ENCODE measurements at places on chromosomes 6 and 20.
A peak's percentile ranks its signal among the peaks of the same experiment; 100 is the strongest.

DNA sequence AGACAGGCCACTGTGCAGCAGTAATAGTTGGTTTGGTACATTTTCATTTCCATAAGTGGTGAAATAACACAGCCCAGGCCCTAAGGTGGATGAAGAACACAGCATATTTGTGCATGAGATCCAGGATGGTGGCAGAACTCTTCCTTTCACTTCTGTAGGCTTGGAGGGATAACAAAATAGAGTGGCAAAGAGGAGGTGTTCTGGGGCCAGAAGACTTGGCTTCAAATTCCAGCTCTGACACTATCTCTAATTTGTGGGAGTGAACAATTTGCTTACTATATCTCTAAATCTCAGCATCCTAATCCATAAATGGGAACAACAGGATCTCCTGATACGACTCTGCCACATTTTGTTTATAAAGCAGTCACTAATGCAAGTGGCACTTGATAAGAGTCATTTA lies 111.7 kb upstream of the FAM184A start:
- no peak for DNase-seq

GRCh38 chr6:38378801-38379200 lies 260.9 kb downstream of the BTBD9 start:
- no peak for DNase-seq

- no peak for DNase-seq
These were observed 12.2 kb upstream of the KCNK15 start for GRCh38 chr20:44733341-44734069.

GRCh38 chr6:36954262-36954931 lies at the start of gene PI16:
Gene PI16, plus strand, starts transcription at chr6:36954738. Its CDS starts 23 bp downstream, at chr6:36954761.
- DNase-seq, result no peak

- no peak for DNase-seq
These were observed 35.0 kb downstream of the LMBRD1 start for GRCh38 chr6:69761853-69762252.

DNA sequence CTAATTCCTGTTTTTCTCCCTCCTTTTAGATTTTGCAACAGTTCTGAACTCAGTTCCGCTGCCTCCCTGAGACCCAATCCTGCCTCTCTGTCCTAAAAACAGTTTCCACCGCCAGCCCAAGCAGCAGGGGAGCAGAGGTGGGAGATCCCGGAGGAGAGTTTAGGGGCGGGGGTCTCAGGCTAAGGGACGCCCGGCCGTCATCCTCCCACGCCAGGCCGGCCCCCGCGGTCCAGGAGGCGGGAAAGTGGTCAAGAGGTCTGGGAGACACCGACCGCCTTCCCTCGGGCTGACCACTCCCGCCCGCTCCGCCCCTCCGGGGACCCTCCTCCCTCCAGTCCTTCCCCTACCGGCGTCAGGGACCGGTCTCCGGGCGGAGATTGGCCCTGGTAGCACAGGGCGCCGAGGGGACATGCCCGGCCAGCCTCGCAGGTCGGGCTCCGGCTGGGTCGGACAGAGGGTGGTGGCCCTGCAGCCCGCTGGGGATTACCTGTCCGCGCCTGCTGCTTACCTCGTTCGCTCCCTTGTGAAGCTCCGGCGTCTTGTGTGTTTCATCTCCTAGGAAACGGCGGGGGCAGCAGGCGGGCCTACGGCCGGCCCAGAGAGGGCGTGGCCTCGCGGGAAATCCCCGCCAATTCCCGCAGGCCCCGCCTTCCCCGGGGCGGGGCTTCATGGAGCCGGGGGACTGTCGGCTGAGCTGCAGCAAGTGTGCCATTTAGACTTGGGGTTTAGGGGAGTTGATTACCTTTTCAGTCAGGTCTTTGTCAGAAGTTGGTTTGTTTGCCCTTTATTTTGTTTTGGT lies at the start of gene MAK:
Gene MAK (minus strand): TSS at position 545 of the 799 bp plus-strand sequence. CDS start 7,891 bp downstream, outside the sequence.
- peak; percentile 47 for DNase-seq

GRCh38 chr6:23499549-23499948 lies 626.5 kb upstream of the NRSN1 start:
- no peak for DNase-seq

DNA sequence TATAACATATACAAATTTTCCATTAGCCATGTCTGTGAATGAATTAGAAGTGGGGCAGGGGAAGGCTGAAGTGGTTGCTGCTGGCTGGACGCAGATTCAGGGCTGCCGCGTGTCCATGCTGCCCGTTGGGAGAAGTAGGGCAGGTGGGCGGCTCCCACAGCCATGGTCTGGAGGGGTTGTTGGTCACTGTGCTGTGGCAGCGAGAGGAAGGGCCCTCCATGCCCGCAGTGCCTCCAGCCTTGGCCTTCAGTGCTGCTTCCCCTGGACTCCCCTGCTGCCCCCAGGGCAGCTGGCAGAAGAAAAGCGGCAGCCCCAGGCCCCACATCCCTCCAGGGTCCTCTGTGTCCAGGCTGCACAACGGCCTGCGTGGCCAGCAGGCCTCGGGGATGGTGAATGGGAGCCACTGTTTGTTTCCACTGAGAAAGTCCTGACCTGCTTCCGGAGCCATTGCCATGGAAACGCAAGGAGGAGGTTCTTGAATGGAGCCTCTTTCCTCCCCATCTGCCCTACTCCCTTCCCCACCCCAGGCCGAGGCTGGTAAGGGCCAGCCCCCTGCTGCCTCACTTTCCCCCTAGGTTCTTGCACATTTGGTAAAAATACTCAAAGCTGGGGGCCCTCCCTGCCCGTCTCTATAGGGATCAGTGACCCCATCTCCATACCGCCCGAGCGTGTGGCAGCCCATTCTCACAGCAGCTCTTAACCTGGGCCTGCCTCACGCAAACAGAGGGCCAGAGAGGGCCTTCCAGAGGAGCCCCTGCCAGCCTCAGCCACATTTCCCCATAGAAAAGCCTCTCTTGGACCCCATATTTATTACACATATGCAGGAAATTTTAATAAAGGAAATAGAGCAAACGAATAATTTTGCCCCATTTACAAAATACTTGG lies 113.3 kb downstream of the SASH1 start:
- DNase-seq, result no peak

DNA sequence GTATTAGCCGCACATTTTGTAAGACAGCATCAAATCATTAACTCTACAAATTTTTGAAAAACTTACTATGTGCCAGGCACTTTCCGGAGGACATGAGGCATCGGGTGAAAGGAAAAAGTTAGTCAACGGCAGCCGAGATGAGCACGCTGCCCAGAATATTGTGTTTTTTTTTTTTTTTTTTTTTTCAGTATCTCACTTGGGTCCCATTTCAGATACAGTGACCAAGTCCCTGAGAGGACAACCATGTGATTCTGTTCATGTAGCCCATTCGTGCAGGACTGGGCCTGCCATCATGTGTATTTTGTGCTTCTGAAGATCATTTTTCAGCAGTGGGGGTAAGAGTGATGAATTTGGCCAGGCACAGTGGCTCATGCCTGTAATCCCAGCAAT lies 1.3 kb downstream of the SLA2 start:
- no peak for DNase-seq

DNA sequence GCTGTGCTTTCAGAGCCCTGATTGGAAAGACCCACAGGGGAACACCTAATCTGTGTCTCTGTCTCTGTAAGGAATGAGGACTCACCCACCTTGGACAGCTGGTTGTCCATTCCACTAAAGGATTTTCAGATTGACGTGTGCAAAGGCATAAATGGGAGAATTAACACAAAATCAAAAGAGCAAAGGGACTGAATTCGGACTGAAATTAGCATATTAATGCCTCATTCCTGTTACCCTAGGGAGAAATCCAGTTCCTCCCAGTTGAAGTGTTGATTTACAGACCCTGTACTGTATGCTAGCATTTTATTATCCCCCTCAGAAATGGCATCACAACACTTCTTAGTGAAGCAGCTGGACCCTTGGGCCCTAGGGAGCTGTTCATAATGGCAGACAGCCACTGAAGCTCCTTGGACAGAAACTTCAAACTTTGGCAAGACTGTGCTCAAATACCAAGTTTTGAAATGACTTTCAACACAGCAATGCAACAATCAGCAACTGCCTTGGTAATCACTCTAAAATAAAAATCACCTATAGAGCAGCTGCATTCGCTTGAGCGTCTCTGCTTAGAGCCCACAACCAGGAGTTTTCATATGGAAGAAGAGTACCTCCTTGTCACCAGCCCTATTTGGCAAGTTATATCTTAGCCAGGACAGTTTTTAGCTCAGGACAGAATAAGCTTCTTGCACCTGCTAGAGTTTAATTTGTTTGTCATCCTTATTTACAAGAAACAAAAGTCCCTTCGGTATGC lies 118.1 kb downstream of the TRDN start:
- no peak for DNase-seq

DNA sequence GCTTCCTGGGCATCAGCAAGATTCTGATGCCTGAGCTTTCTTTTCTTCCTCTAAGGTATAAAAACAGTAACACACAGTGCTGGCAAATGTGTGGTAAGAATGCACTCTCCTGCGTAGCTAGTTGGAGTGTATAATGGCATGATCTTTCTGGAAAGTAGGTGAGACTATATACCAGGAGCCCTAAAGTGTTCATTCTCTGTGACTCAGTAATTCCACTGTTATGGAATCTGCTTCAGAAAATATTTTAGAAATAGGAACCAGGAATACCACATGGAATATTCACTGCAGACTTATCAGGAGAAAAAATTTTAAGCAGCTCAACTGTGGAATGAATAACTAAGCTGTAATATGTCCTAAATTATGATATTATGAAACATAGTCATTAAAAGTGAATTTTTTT lies 16.9 kb upstream of the CSE1L start:
- no peak for DNase-seq

DNA sequence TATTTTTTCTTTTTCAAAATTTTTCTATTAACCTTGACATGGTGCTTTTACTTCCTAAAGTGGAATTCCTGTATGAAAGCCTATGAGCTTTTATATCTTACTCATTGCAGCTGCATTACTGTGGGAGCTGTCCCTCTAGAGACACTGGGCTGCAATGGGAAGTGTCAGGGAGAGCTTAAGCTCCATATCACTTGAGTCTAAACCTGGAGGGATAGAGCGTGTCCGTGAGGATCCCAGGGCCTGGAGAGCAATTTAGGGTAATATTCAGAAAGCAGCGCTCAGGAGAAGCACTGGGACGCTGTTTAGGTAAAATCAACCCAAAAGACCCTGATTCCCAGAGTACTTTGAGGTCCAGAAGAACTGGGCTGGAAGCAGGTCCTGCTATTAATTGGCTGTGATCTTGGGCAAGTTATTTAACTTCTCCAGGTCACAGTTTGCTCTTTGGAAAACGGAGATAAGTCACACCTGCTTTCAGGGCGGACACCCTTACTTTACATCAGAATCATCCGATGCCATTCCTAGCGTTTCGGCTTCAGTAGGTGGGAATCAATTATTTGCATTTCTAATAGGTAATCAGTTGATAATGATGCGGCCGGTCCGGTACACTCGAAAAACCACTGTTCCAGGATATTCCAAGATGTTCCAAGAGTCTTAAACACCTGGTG lies 628 bp upstream of the ERGIC3 start:
- no peak for DNase-seq

GRCh38 chr20:3652676-3653596 lies 10.3 kb downstream of the GFRA4 start:
- no peak for DNase-seq

- no peak for DNase-seq
These were observed 5.6 kb upstream of the ANKRD60 start for GRCh38 chr20:58233881-58234528.

- no peak for DNase-seq
These were observed 614.9 kb downstream of the CDH26 start for GRCh38 chr20:60573003-60573680.

DNA sequence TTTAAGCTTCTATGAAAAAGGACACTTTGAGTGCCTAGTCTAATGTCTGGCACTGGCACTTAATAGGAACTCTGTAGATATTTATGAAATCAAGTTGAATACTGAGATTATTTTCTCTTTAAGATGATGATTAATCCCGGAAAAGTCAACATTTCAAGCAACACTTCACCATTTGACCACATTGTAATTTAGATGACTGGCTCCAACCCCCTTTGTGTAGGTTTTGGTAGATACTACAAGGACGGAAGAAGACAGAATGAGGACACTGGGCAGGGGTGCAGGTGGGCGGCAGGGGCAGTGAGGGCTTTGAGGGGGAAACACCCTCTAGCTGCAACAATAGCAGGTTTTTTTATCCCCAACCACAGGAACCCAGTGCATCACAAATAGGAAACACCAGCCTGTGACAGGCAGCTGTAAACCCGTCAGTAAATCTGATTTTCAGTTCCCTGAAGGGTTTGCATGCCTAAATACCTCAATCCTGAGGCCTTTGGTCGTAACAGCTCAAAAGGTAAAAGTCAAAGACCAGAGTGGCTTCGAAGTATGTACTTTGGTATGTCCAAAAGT lies 4.6 kb downstream of the DTNBP1 start:
- DNase-seq, result peak; percentile 66

DNA sequence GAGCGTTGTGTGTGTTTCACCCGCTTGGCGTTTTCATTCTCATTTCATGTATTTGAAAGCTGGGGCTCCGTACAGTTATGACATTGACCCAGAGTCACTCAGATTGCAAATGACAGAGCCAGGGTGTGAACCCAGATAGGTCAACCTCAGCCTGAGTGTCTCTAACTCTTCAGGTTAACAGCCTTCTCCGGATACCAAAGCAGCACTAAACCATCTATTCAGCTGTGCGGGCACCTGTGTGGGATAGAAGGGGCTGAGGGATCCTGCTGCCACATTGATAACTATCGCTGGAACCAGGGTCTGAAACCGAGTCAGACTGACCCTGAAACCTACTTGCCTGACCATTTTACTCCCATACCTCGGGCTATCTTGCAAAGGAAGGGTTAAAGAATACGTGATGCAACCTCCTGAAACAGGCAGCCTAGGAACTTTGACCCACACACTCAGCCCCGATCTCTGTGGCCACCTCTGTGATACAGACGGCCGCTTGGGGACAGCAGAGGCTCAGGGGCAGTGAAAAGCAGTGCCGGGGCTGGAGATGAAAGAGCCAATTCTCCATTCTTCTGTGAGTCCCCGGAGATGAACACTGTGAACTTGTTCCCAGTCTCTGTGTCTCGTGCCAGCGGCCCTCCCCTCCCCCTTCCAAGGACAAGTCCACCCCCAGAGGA lies 233.5 kb upstream of the QKI start:
- no peak for DNase-seq

GRCh38 chr20:9200620-9201019 lies 131.7 kb downstream of the PLCB4 start:
- no peak for DNase-seq

DNA sequence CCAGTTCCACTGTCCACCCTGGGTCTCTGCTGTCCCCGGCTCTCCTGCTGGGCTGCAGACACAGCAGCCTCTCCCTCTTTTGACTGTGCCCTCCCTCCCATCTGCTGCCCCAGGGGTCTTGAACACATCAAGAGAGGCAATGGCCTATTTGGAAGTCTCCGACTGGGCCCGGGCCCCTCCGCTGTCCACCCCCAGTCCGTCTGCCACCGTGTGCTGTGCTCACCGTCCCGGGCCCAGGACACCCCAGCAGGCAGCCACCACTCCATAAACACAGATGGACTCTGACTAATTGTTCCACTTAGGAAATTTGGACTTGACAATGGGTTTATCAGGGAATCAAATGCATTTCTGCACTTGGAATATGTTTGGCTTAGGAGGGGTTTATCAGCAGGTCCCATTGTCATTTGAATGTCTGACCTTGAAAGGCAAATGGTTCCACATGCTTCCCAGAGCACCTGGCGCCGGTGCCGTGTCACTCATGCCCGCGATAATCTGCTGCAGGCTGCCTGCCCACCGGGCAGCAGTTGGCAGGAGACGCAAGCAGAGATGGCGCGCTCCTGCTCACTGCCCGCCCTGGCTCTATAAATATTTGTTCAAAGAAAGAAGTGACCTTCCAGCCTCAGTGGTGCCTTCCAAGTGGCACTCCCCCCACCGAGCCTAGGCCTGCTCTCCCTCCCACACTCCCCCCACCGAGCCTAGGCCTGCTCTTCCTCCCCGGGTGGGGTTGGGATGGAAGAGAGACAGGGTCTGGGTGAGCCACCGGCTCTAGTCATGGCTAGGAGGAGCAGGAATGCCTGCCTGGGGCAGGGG lies 18.8 kb upstream of the FRMD1 start:
- no peak for DNase-seq

- no peak for DNase-seq
These were observed 41.8 kb upstream of the LAMA4 start for GRCh38 chr6:112296122-112296521.
